ENCODE measurements at places on chromosomes 2 and 18.

- DNase-seq, result no peak
Observed at GRCh38 chr2:69311024-69311416, 76.0 kb downstream of the GFPT1 start.

- DNase-seq, result no peak
Observed at GRCh38 chr2:238571661-238572372, 145.1 kb downstream of the ASB1 start.

GRCh38 chr2:102717308-102718018, 44.4 kb upstream of the TMEM182 start:
- DNase-seq, result no peak

DNA sequence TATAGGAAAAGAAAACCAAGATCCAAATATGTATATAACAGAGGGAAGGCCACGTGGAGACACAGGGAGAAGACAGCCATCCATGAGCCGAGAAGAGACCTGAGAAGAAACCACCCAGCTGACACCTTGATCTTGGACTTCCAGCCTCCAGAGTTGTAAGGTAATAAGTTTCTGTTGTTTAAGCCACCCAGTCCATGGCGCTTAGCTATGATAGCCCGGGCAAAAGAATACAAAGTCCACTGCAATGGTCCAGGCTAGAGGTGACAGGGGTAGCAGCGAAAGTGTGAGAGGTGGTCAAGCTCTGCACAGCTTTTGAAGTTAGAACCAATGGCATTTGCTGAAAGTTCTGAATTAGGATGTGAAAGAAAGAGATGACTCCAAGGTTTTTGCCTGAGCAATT, 2.8 kb downstream of the MYOM1 start:
- no peak for DNase-seq

- no peak for DNase-seq
Observed at GRCh38 chr18:65737471-65737955, 13.3 kb upstream of the CDH7 start.

- no peak for DNase-seq
Observed at GRCh38 chr2:100664021-100664755, 101.4 kb downstream of the PDCL3 start.

DNA sequence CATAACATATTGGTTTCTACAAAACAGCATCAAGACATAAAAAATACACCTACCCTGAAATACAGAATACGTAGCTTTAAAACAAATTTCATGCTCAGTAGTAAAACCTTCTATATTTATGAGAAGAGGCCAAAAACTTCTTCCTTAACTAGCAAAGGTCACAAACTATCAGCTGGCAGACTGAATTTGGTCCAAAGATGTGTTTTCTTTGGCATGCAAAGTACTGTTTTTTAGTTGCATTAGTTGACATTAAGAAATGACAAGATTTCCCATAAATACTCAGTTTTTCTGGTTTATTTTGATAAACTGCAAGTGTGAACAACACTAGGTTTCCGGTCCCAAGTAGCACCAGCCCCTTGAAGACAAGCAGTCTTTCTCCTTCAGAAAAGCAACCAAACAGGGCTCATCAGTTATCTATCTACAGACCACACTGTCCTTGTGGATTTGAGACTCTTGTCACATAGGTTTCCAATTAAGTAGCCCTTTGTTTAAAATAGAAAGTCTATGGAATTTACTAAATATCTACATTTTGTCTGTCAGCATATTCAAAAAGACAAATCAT, 35.6 kb downstream of the SLC25A12 start:
- no peak for DNase-seq

GRCh38 chr18:61651880-61652268, 240.9 kb downstream of the RNF152 start:
- DNase-seq, result no peak

DNA sequence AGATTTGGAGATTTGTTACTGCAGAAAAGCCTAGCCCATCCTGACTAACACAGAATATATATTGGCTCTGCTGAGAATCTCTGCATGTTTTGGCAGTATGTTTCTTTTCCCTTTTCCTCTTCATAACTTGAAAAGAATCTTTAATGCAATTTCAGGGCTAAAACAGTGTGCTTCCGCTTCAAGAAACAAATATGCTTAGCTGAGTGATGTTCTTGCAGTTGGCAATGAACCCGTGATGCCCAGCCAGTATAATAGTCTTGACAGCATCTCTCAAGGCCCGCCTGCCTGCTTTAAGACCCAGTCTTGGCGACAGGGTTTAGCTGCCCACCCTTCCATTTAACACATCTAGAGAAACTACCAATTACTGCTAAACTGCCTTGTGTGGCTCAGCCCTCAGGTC, 184.5 kb downstream of the INO80D start:
- no peak for DNase-seq

DNA sequence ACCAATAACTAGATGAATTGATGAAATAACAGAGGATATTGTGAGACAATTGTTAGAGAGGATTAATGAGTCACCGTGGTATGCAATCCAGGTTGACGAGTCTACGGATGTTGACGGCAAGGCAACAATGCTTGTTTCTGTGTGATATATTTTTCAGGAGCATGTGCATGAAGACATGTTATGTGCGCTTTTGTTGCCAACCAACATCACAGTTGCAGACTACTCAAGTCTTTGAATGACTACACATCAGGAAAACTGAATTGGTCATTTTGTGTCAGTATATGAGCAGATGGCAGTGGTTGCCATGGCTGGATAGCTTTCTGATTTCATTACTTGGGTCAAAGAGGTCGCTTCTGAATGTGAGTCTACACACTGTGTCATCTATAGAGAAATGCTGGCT, 96.8 kb upstream of the CRACDL start:
- no peak for DNase-seq

DNA sequence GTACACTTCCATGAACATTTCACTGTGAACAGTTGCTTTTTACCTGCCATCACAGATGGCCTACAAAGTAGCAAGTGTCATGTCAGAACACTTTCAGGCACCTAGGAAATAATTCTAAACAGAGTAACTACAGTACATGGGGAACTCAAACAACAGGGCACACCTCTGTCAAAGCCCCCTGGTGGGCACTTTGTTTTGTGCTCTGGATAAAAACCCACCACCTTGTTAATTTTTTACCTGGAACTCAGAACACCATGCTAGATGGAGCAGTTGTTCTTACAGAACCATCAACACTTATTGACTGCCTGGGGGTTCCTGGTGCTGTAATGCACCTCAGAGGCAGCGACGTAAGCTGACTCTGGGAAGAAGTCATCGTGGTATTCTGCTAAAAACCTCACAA, 2.3 kb downstream of the MSL3B start:
- DNase-seq, result no peak

DNA sequence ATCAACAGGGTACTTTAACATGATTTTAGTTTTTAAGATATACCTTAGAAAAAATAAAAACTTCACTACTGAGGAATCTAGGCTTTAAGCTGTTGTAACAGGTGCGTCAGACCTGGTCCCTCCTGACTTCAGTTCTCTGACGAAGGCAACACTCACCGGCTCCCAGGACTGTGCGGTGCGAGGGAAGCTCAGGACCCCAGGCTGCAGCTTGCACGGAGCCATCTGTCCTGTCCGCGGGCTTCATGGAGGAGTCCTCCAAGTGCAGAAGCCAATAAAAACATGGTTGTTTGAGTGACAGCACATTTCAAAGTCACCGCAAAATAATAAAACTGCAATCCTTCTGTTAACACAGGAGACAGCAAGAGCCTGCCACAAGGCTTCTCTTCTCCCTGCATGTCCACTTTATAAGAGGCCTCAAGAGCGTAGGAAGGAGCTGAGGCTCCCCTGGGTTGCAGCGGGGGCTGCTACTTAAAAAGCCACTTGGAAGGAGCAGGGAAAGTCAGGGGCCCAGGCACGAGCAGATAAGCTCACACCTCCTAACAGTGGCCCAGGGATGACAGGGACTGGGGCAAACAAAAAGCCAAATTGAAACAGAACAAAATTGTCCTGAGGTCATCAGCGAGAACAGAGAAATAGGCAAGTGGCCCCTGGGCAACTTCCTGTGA, 4.6 kb downstream of the HJURP start:
- DNase-seq, result no peak

GRCh38 chr2:201114846-201115245, 1.1 kb upstream of the CFLAR start:
- no peak for DNase-seq

GRCh38 chr18:74623047-74623816, 25.6 kb downstream of the ZNF407 start:
- no peak for DNase-seq

DNA sequence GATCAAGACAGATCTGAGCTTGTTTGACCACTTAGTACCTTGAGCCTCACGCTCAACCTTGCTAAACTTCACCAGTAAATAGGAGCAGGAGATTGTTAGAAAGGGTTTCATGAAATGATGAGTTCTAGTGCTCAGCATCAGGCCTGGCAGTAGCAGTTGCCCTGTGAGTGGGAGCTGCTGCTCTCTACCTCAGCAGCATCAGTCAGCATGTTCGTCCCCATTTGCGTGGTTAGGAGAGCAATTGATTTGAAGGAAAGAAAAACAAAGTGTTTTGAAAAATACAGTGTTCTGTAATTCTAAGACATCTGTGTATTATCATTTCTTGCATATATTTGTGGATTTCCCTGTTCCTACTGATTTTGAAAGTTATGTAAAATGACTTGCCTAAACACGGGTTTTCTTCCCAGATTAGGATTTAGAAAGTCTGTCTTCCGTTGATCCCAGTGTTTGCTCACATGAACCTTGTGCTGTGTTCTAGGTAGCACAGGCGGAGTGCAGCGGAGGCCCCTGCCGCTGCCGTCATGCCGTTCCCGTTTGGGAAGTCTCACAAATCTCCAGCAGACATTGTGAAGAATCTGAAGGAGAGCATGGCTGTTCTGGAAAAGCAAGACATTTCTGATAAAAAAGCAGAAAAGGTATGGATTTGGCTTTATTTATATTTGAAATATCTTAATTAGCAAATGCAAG, 47.0 kb downstream of the CAB39 start:
- DNase-seq, result no peak

GRCh38 chr2:172297950-172298349, 129.4 kb upstream of the ITGA6 start:
- DNase-seq, result no peak

- DNase-seq, result no peak
Observed at GRCh38 chr2:230991598-230991997, 4.3 kb upstream of the SPATA3 start.

DNA sequence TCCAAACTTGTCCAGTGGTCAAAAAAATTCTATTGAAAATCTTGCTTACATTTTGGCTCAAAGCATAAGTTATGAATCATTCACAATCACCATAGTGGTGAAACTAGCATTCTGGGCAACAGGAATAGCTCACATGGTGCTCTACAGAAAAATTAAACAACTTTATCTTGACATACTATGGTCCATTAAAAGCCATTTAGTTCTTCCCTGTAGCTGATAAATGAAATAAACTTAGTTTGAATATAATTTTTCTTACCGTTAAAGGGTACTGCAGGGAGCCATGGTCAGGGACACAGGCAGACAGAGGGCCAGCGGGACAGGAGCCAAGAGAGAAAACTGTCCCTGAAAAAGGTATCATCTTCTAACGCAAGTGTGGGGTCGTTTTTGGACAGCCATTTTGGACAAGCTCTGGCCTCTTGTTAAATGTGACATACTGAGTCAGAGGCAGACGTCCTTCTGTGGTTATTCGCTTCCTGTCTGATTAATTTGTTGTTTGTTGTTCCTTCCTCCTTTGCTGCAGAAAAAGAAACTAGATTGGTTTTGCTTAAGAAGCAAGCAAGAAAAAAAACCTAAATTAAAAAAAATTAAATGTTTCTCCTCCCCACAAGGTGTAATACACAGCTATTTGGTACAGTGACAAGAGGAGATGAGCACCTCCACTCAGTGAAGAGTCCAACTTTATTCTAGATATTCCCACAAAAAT, at the start of gene WIPF1:
TSS of gene WIPF1 (minus strand) at position 460 of the 703 bp plus-strand sequence. CDS start 12,231 bp downstream, outside the sequence.
- no peak for DNase-seq
